ENCODE measurements at places on chromosomes 1 and 21.

DNA sequence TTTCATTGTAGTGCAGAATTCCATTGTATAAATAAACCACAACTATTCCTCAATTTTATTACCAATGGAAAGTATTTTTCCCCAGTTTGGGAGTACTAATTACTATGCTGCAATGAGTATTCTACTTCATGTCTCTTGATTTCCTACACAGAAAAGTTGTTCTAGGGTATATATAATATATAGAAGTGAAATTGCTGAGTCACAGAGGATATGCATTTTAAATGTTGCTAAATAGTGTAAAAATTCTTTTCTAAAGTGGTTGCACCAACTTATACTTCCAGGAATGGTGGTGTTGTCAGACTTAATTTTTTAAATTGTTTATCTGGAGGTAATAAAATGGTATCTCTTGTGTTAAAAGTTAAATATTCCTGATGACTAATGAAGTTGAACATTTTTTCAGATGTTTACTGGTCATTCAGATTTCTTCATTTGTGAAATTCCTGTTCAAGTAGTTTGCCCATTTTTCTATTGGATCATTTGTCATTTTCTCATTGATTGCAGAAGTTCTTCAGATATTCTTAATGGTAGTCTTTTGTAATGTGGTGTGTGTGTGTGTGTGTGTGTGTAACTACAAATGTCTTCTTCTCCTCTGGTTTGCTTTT lies 19.1 kb upstream of the MYOG start:
- DNase-seq = no peak

- DNase-seq = no peak
Observed at GRCh38 chr1:54888080-54888733, 1.2 kb upstream of the DHCR24 start.

GRCh38 chr1:29306471-29307140 lies 70.3 kb downstream of the PTPRU start:
- no peak for DNase-seq

DNA sequence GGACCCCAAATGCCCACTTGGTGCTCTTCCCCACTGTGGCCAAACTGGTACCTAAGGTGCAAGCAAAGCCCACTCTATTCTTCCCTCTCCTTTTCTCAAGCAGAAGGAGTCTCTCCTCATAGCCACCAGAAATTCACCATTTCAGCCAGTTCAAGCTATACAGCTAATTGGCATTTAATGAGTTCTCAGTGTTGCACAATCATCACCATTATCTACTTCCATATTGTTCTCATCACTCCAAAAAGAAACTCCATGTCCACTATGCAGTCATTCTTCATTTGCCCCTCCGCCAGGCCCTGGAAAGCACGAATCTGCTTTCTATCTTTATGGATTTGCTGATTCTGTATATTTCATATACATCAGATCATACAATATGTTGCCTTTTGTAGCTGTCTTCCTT lies 9.9 kb upstream of the ATG4C start:
- no peak for DNase-seq

GRCh38 chr1:157042846-157043245 lies 2.7 kb downstream of the ARHGEF11 start:
- no peak for DNase-seq

- no peak for DNase-seq
Observed at GRCh38 chr1:31674626-31675025, 29.2 kb downstream of the COL16A1 start.

- DNase-seq = no peak
Observed at GRCh38 chr1:195026792-195027191, 1581.4 kb downstream of the KCNT2 start.

GRCh38 chr1:214547747-214548146 lies 3.7 kb downstream of the PTPN14 start:
- DNase-seq = no peak

DNA sequence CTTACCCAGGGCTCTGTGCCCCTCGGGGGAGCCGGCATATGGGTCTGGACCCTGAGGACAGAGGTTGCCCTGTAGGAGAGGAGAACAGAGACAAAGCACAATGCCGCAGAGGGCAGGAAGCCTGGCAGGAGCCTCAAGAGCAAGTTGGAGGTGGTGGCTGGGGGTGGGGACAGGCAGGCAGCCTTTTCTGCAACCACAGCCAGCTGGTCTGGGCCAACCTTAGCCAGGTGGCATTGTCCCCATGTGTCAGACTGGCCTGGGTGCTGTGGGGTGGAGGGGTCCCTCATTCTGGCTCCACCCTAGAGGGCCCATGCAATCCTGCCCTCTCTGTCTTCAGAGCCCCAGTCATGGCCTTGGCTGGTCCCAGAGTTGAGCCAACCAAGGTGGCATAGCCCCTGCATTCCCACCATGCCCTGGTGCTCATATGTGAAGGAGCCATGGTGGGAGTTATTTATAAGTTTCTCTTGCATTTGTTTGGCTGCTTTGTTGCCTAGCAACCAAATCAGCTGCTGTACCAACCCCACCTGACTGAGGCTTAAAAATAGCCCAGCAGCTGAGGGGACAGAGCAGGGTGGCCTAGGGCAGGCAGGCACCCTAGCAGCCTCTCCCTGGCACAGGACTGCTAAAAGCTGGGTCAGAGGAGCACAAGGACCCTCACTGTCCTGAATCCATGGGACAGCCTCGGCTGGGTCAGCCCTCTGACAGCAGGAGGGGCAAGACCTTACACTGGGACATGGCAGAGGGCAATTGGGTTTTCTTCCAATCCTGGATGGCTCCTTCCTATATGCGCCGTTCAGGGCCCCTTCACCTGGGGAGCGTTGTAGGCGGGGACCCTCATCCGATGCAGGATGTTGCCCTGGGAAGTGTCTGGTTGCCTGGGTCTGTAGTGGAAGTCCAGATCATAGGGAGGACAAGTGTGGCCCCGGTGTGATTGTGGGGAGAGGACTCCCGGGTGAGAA lies 19.5 kb downstream of the MAP7D1 start:
- DNase-seq = no peak

DNA sequence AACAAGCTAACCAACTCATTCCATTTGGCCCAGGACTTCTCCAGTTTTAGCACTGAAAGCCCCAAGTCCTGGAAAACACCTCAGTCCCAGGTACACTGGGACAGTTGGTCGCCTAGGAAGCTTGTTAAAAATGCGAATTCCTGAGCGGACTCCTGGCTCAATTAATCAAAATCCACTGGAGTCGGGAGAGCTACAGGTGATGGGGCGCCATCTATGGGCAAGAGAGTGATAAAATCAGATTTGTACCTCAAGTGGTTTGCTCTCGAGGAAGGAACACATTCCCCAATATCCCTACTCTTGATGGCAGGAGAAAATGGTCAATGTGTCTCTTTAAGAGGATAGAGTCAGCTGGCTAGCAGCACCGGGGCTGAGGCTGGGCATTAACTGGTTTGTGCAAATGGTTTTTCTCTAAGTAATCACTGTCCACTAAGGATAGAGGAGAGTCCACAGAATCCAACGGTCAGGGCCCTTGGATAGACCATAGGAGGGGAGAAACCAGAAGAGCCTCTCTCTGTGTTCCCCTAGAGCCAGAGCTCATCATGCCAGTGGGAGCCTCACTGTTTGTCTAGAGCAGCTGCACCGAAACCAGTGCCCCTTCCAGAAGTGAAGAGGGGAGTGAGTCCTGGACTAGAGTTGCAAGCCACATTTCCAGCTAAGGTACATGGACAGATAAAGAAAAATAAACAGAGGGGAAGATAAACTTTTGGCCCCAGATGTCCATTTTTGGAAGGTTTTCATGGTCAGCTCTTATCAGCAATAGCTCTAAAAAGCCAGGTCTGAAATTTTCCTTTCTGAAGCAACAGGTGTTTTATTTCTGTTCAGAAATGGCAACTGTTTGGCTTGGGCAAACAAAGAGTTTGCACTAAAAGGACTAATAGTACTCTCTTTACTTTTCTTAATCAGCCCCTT lies 148.5 kb downstream of the TENT5C start:
- no peak for DNase-seq

- no peak for DNase-seq
Observed at GRCh38 chr1:118948846-118949245, 39.3 kb downstream of the TBX15 start.

GRCh38 chr1:183416850-183417771 lies 1.1 kb downstream of the NMNAT2 start:
- DNase-seq = peak; percentile 84

GRCh38 chr1:39689635-39690034 lies 1.6 kb downstream of the HPCAL4 start:
- DNase-seq = no peak

- DNase-seq = no peak
Observed at GRCh38 chr21:33688353-33688752, 46.1 kb downstream of the ITSN1 start.

GRCh38 chr21:14844001-14844400 lies 220.8 kb downstream of the NRIP1 start:
- no peak for DNase-seq

DNA sequence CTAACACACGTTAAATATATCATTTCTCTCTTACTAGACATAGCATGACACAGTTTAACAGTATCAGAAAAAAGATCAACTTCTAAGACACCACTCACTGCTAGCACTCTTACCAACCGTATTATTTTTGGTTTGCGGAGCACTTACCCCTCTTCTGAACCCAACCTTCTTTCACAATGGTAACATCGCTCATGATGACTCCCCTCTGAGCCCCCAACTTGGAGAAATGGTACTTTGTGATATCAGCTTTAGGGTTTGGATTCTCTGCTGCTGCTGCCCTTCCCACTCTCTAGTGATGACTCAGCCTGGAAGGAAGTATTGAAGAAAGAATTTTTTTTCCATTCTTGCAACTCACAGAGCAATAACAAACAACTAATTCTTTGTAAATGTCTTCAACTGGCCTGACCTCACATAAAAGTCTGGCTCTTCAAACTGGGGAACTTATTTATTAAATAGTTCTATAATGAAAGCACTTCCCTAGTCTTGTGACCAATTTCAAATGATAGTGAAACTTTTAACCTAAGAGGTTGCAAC lies 7.0 kb downstream of the AKT3 start:
- no peak for DNase-seq

DNA sequence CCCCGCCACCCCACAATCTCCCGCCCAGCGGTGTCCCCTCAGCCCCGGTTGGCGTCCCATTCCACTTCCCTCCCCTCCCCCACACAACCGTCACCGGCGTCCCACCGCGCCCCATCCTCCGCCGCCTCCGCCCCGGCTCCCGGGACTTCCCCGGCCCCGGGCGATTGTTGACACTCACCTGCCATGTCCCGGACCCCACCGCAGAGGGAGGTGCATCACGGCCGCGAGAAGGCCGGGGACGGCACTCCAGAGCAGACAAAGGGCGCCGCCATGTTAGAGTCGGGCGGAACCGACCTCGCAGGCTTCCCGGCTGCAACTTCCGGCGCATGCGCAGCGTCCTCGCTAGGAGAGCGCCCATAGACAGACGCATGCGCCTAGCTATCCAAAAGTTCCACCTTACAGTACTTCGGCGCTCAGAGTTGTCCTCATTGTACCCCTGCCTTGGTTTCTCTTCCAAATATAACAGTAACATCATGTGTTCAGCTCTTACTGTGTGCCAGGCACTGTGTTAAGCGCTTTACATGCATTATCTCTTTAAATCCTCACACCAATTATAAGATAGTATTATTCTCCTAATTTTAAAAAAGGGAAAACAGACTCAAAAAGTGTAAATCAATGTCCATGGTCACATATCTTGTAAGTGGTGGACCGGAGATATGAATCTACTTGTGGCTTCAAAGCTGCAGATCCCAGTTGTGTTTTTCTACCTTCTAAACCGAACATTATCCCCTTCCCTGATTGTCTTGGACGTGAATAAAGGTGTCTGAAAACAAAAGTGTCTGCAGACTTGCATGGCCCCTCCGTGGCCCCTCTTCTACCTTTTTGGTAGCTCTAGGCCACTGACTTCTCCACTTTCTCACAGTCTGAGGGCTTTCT lies at the start of gene ZBTB17:
Gene ZBTB17 (minus strand): TSS at position 297 of the 876 bp plus-strand sequence. CDS start 27,606 bp downstream, outside the sequence.
- DNase-seq = peak; percentile 95

DNA sequence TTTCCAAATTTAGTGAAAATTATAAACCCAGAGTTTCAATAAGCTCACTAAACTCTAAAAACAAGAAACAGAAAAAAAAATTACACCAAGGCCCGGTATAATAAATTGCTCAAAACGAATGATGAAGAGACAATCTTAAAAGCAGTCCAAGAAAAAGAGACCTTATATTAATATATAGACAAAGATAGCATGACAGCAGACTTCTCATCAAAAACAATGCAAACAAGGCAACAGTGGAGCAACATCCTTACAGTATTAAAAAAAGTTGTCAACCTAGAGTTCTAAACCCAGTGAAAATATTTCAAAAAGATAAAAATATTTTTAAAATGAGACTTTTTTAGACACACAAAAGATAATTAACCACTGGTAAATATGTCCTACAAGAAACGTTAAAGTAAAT lies 46.7 kb downstream of the KIFAP3 start:
- no peak for DNase-seq

DNA sequence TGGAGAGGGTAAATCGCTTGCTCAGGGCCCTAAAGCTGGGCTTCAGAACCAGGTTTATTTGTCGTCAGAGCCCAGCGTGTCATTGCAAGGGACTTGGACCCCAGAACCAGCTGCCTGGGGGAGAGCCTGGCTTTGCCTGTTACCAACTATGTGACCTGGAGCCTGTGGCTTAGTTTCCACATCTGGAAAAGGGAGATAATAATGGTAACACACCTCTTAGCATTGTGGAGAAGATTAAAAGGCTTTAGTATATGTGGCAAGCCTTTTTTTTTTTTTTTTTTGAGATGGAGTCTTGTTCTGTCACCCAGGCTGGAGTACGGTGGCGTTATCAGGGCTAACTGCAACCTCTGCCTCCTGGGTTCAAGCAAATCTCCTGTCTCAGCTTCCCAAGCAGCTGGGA lies 12.5 kb downstream of the CD52 start:
- DNase-seq = no peak

GRCh38 chr1:46587069-46587468 lies 17.0 kb downstream of the MKNK1 start:
- DNase-seq = no peak

- DNase-seq = no peak
Observed at GRCh38 chr1:109467301-109467777, 993 bp downstream of the SYPL2 start.

DNA sequence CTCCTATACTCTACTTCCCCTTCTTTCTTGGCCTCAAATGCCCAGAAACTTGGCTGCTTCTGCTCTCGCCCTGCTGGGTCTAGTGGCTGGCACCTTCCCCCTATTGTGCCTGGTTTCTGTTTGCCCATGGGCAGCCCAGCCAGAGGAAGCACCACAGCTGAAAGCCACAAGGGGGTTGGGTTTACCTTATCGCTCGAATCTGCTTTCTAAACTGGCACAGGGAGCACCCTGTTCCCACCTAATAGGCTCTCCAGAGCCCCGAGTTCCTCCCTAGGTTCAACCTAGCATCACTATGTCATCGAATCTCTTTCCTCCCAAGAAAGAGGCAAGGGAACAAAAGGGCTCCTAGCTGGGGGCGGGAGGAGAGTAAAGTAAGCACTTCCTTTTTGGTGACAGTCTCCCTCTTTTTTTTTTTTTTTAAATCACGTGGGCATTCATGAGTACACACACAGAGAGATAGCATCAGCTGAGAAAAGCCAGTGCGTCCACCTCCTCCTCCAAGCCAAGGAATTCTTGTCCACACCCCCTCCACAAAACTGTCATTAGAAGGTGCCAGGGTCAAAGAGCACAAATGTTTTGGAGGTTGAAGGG lies 72.8 kb downstream of the PLEKHA6 start:
- DNase-seq = no peak

GRCh38 chr1:94719926-94720793 lies 100.0 kb upstream of the SLC44A3 start:
- DNase-seq = no peak

- DNase-seq = no peak
Observed at GRCh38 chr1:87786861-87787545, 458.3 kb downstream of the LMO4 start.

GRCh38 chr1:50417507-50417906 lies 5.7 kb downstream of the DMRTA2 start:
- no peak for DNase-seq

All from left forelimb (tissue), 1 donor.